Heart left ventricle (tissue), 16 donors: ENCODE measurements at places on chromosomes 3 and 15. TPM values are rescaled to one million over a fixed set of nuclear protein-coding genes. Genes with fewer than 3 reads are reported as not detected.

GRCh38 chr15:42502477-42502876 is 7.0 kb downstream of the SNAP23 start:
- DNase-seq: no peak

GRCh38 chr3:118476885-118477618 is 557.6 kb downstream of the IGSF11 start:
- DNase-seq: no peak

- no peak for DNase-seq
Observed at GRCh38 chr15:77085297-77085696, 14.4 kb upstream of the TSPAN3 start.

GRCh38 chr3:40307176-40307575 is 2.3 kb upstream of the EIF1B start:
- DNase-seq: no peak

Gene CA12
- total RNA-seq: 5.2 TPM

- DNase-seq: no peak
Observed at GRCh38 chr3:112471596-112472325, 27.5 kb downstream of the BTLA start.

DNA sequence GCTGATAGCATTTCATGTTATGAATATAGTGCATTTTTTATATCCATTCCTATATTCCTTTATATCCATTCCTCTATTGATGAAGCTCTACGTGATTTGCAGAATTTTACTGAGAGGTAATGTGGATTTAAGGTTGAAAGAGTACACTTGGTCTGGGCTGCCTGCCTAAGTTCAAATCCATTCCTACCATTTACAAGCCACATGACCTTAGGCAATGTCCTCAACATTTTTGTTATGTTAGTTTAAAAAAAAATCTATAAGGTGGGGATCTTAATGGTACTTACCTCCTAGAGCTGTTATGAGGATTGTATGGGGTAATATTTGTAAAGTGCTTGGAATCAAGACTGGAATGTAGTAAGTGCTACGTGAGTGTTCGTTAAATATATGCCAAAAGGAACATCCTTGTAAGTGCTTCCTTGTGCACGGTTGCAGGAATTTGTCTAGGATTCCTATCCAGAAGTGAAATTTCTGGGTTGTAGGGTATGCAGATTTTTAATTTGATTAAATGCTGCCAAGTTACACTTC is 11.2 kb upstream of the VEPH1 start:
- DNase-seq: no peak

Gene FGF7
- total RNA-seq: 24.5 TPM

Gene MESP2
- 0.64 TPM for total RNA-seq

- DNase-seq: no peak
Observed at GRCh38 chr3:64405211-64405835, 180.1 kb upstream of the PRICKLE2 start.

Gene STXBP5L
- not detected for total RNA-seq

Gene P4HTM
- 33.9 TPM for total RNA-seq

Gene CATSPER2
- total RNA-seq: 0.75 TPM

Gene CAMKV
- total RNA-seq: not detected
